Fibroblast of the aortic adventitia (primary cell): ENCODE measurements at places on chromosomes 16 and 17.

GRCh38 chr17:8005357-8005756 is 2.9 kb downstream of the GUCY2D start:
- no peak for DNase-seq

DNA sequence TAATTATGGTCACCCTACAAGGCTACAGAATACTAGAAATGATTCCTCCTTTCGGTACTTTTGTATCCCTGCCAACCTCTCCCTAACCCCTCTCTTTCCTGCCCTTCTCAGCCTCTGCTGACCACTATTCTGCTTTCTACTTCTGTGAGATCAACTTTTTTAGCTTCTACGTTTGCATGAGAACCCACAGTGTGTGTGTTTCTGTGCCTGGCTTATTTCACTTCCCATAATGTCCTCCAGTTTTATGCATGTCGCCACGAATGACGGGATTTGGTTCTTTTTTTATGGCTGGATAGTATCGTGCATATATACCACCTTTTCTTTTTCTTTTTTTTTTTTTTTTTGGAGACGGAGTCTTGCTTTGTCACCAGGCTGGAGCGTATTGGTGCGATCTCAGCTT is 92.1 kb downstream of the RAP1GAP2 start:
- DNase-seq = no peak

GRCh38 chr17:38453951-38454421 is 25.7 kb downstream of the ARHGAP23 start:
- no peak for DNase-seq

GRCh38 chr16:89742948-89743347 is 21.6 kb downstream of the ZNF276 start:
- DNase-seq = no peak

GRCh38 chr16:17476414-17477259 is 5.9 kb upstream of the XYLT1 start:
- DNase-seq = peak; percentile 81

DNA sequence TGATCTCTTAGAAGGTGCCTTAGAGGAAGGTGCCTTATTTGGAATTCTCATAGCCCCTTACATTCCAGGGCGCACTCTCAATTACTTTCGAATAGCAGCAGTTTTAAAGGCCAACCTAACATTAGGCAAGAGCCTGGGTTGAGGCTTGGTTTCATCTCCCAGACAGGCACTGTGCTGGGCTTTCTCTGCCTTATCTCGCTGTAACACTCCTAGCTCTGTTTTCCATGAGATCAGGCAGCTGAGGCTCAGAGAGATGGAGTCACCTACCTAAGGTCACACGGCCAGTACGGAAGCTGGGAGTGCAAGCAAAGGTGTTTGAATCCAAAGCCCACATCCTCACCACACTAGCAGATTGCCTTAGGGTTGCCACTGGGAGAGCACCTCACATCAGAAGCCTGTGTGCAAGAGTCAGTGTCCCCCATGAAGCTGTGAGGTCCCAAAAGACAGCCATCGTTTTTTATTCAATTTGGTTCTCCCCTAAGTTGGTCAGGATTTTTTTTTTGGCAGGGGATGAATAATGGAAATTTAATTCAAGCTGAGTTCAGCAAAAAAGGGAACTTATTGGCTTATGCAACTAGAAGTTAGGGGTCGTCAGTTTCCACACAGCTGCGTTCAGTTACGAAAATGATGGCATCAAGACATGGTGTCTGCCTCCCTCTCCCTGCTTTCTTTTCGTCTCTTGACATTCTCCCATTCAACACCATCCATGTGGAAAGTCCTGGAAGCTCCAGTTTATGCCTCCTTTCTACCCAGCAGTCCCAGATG is 206.4 kb downstream of the KATNIP start:
- no peak for DNase-seq

- no peak for DNase-seq
Measured at GRCh38 chr17:51617986-51618385, 357.6 kb downstream of the UTP18 start.

- no peak for DNase-seq
Measured at GRCh38 chr16:69301861-69302260, 9.3 kb upstream of the VPS4A start.

DNA sequence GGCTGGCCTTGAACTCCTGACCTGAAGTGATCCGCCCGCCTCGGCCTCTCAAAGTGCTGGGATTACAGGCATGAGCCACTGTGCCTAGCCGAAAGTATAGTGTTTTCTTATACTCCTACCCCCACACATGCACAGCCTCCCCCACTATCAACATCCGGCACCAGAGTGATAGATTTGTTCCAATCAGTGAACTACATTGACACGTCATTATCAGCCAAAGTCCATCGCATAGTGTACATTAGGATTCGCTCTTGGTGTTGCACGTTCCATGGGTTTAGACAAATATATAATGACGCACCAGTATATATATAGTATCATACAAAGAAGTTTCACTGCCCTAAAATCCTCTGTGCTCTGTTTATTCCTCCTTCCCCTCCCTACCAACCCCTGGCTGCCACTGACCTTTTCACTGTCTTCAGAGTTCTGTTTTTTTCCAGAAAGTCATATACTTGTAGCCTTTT is 11.9 kb upstream of the TM4SF5 start:
- DNase-seq = no peak

GRCh38 chr16:21275529-21275928 is 2.6 kb downstream of the CRYM start:
- no peak for DNase-seq

DNA sequence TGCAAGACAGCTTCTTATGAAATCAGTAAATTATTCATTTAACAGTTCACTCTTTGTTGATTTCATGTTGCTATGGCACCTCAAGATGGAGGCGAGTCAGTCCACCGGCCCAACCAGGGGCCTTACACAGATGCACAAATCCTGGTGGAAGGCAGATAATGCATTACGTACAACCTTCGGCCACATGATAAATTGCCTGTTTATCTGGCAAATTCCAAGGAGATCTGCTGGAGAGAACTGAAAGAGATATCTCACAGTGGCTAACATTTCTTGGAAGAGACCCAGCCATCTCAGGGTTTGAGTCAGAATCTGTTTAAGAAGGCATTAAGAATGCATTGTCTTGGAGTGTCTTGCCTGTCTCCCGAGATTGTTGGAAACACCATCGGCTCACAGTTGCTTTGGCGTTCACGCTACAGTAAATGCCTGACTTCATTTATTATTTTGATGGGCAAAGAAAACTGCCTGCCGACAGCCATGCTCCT is 225.6 kb downstream of the MSI2 start:
- DNase-seq = peak; percentile 100

- no peak for DNase-seq
Measured at GRCh38 chr16:54816471-54816870, 114.2 kb upstream of the IRX5 start.

DNA sequence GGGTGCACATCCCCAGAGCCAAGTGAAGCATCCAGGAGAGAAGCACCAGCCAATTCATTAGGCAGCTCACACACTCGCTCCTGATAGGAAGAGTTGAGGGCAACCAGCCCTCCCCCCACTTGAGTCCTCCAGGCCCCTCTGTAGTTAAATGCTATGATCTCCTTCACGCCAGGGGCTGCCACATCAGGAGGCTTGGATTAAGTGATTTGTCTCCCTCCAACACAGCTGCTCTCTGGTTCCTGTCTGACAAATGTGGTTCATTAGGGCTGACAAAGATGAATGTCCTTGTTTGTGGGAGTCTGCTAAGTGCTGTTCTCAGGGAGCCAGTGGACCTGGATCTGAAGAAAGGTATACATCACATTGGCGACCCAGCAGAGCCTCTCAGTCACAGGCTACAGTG is 94.5 kb upstream of the WSCD1 start:
- DNase-seq = no peak

- no peak for DNase-seq
Measured at GRCh38 chr16:50498431-50499155, 49.6 kb upstream of the NKD1 start.

GRCh38 chr17:79969906-79970305 is 65.8 kb downstream of the TBC1D16 start:
- no peak for DNase-seq

GRCh38 chr17:81644976-81645952 is 8.3 kb downstream of the TSPAN10 start:
- no peak for DNase-seq

DNA sequence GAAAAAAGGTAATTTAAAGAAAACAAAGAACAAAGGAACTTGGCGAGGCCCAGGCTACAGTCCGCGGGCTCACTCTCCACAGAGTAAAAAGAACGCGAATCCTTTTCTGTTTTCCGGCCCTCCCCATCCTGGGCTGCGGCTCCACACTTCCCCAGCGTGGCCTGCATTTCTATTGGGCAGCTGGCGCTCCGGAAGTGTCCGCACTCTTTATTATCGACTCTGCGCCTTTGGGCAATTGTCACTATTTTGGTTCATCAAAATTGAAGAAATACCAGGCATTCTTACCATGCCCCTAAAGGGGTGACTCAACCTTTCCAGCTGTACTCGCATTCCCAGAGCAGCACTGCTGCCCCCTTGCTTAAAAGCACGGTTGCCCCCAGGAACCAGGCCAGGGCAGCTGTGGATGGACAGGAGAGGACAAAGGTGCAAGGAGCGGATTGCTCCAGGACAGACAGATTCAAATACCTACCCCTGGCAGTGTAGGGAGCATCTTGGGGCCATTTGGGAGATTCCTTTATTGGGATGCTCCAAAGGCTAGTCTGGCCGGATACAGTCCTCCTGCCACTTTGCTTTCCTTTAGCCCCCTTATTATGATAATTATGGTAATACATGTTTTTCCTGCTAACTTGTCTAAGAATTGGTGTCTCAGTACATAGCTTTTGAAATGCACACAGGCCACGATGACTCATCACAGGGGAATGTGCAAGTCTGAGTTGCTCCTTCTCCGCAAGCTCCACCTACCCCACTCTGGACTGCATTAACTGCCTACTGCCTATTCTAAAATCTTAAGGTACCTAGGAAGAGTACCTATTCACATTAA is 985 bp upstream of the SLFN12 start:
- DNase-seq = peak; percentile 99

DNA sequence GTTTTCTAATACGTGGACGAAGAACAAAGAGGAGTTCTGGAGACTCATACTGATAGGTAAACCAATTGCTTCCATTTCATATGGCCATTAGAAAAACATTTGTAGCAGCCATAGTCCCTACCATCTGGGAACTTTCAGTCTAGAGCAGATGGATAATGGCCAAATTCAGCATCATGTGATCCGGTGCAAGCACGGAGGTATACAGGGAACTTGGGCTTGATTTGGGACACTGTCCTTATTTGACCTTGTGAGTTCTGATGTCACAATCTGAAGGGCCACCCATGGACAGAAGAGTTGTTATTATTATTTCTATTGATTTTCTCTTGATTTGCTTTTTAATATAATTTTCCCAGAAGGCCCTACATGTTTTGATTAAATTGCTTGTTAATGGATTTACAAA is 154.6 kb upstream of the ZNF267 start:
- DNase-seq = no peak

DNA sequence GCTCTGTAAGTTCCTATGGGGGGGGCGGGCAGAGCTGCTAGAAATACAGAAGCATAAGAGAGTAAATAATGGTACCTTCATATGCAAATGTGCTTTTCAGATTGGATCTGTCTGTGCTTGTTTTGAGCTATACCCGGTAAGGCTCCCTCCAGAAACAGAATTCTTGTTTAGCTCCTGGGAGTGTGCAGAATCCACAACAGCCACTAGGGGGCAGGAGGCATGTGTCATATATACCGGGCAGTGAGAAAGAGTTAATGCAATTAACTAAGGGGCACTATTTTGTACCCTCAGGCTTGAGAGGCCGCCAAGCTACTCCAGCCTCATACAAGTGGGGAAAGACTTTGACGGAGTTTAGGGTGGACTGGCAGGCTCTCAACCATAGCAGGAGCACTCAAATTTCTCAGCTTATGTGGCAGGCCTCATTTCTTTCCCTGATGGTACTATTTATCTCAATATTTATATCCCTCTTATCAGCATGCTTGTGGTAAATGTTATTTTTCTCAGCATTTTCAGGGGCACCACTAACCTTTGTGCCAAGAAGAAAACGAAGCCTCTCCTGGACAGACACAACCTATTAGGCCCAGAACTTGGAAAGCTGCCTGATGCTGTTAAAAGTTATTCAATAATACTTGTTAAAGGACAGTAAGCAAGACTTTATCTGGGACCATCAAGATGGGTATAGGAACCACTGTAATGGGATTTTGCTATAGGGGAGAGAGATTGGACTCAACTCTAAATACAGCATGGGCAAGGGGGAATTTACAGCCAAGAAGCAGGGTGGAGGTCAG is 10.7 kb upstream of the CENPV start:
- peak; percentile 81 for DNase-seq

GRCh38 chr16:72917051-72917450 is 130.9 kb downstream of the ZFHX3 start:
- DNase-seq = no peak

DNA sequence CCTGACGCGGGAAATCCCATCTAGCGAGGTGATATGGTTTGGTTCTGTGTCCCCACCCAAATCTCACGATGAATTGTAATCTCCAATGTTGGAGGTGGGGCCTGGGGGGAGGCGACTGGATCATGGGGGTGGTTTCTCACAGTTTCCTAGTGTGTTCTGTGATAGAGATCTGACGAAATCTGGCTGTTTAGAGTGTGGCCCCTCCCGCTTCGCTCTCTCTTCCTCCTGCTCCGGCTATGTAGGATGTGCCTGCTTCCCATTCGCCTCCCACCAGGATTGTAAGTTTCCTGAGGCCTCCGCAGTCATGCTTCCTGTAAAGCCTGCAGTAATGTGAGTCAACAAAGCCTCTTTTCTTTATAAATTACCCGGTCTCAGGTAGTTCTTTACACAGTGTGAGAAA is 31.6 kb downstream of the IFT140 start:
- DNase-seq = no peak

GRCh38 chr17:17114592-17115225 is 72.5 kb downstream of the MPRIP start:
- no peak for DNase-seq

DNA sequence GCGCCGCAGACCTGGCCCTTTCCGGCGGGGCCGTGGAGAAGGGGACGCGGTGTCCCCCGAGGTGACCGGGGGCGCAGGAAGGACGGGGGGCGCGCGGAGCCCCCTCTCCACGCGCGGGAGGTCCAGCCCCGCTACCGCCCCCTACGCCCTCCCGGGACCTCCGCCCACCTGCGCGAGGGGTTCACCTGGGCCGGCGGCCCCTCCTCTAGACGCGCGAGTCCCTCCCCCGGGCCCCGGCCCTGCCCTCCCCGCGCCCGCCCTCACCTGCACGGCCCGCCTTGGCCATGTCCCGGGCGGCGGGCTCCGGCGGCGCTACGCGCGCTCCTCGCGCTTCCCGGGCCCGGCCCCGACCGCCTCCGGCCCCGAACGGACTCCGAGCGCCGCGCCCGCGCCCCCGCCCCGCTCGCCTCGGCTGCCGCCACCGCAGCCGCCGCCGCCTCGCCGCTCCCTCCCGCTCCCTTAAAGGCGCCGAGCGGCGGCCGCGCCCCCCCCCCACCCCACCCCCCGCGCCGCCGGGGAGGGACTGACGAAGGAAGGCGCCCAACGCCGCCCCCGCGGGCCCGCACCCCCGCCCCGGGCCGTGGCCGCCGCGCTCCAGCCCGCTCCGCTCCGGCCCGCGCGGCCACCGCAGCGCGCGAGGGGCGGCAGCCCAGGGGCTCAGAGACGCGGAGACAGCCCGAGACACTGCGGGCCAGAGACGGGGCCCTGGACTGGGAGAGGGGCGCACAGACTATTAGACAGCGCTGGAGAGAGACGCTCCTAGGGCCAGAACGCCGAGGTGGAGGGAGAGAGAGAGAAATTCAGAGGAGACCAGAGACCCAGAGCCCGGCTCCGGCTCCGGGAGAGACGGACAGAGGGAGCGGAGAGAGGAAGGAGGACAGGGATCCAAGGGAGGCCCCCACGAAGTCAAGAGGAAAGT is at the start of gene PITPNM3:
TSS of gene PITPNM3 (minus strand) at position 435 of the 919 bp plus-strand sequence. CDS start at position 286, 149 bp downstream.
- no peak for DNase-seq
